ENCODE measurements at places on chromosomes 2 and 18.

DNA sequence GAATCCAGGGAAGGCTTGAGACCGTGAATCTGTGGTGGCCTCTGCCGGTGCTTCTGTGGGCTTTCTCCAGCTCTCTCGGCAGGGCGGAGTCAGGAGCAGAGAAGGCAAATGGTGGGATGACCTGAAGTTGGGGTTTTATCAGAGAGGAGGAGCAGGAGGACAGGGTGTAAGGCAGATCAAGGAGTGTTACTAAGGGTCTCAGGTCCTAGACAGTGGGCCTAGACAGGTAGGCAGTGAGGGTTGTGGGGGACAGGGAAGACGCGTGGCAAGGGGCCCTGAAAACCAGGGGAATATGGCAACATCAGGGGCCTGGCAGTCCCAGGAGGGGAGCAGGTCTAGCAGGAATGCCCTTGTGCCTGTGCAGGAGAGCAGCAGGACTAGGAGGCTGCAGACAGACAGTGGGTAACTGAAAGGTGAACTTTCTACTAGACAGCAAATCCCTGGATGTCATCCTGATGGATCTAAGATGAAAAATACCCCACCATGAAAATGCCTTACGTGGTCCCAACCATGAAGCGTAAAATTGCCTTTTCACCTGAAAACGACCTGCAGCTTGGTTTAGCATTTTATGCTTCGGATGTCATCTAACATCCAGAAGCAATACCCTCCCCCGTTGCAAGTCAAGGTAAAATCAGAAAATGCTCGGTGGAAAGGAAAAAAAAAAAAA is 42.1 kb downstream of the SRSF7 start:
- no peak for DNase-seq

DNA sequence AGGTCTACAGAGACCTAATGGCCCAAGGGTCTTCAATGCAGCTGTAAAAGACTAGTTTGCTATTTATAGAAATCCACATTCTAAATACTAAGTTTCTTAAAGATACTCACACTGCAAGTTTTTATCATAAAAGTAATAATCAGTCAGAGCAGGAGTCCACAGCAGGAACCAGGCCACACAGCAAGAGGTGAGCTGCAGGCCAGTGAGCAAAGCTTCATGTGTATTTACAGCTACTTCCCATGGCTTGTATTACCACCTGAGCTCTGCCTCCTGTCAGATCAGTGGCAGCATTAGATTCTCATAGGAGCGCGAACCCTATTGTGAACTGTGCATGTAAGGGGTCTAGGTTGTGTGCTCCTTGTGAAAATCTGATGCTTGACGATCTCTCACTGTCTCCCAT is 6.7 kb upstream of the SCN9A start:
- DNase-seq, result no peak

DNA sequence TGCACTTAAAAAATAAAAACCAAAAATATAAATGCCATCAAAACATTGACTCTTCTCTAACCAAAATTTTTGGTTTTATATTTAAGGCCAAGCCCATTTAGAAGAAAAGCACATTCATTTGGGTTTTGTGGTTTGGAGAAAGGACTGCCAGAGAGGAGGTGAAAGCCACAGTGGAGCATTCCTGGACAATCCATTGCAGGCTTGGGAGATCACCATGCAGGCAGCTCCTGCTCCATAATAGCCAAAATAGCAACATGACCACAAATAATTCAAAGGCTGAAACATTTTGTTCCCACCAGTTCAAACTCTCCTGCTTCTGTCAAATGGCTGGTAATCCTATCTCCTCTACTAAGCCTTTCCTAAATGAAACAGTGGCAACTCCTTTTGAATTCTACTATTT is 73.5 kb downstream of the GALNT3 start:
- no peak for DNase-seq

- peak; percentile 74 for DNase-seq
These were observed 22.7 kb downstream of the GPR55 start for GRCh38 chr2:230902180-230902899.

- no peak for DNase-seq
These were observed 165.5 kb downstream of the PHLPP1 start for GRCh38 chr18:62880673-62881364.

GRCh38 chr2:190887089-190887488 is 6.5 kb downstream of the GLS start:
- no peak for DNase-seq

DNA sequence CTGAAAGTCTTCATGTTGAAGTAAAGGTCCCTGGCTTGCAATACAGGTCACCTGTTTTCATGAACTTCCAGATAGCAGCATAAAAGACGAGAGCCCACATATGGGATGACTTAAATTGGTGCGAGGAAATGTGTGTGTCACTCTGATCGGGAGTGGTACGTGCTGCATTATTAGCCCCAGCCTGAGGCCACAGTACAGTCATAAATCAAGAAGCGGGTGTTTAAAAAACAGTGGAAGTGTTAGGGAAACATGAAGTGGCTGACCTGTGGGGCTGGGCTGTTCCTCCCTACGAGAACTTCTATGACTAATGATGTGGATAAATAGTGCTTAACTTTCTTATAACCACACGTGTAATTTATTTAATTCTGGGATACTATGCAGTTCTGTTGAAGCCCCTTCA is 24.4 kb downstream of the RDH14 start:
- no peak for DNase-seq

- DNase-seq, result no peak
These were observed 26.5 kb downstream of the EIF4E2 start for GRCh38 chr2:232576995-232577394.

- DNase-seq, result no peak
These were observed 24.6 kb upstream of the ZNF407 start for GRCh38 chr18:74573053-74573452.

DNA sequence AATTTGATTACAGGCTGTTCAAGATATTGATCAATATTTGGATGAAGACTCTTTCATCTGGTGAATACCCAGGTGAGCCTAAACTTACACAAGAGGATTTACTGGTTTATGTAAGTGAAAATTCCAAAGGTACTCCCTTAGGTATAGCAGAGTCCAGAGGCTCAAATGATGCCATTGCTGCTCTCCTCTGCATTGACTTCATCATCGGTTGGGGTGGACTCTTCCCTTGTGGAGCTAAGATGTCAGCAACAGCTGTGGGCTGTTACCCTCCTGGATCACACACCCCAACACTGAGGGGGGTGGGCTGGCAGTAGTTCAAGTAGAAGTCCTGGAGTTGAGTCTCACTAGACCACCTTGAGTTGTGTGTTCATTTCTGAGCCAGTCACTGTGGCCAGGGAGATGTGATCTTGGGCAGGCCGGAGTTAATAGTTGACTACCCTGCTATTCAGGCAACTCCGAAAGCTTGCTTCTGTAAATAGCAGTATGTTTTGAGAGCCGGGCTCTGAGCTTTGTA is 236.9 kb downstream of the PTPRM start:
- no peak for DNase-seq

- DNase-seq, result peak; percentile 64
These were observed 31.0 kb upstream of the SLC3A1 start for GRCh38 chr2:44244135-44244871.

DNA sequence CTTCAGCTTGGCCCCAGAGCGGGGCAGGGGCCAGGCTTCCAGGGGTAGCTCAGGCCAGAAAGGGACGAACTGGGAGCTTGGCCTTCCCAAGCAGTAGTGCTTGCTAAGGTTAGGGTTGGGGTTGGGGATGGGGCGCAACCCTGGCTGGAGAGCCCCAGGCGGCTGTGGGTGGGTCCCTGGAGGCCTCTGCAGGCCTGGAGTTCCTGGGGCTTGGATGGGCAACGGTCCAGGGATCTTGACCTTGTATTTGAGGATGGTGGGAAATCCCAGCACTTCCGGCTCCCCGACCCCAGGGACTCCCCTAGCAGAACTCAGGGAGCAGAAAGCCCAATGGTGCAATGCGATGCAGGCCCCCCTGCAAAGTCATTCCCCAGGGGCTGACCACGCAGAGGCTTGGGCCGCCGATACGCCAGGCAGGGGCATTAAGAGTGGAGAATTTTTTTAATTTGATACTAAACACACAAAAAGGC is 12.6 kb upstream of the MLPH start:
- no peak for DNase-seq

DNA sequence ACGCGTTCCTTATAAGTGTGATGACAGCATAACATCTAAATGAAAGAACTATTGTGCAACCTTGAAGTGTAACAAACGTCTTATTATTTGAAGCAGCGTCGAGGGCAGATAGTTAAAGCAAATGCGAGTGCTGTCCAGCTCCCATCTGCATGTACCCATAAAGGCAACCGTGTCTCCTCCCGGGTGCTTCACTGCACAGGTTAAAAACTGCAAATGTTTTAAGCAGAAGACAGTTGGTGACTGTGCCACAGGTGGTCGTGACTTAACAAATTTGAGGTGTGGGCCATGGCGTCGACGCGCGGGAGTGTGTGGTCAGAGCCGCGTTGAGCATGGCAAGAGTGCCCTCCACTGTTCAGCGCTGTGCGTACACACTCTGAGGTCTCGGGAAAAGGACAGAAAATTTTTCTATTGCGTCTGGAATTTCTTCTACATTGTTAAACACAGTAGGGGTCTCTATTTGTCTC is 6.4 kb downstream of the SALL3 start:
- DNase-seq, result no peak

DNA sequence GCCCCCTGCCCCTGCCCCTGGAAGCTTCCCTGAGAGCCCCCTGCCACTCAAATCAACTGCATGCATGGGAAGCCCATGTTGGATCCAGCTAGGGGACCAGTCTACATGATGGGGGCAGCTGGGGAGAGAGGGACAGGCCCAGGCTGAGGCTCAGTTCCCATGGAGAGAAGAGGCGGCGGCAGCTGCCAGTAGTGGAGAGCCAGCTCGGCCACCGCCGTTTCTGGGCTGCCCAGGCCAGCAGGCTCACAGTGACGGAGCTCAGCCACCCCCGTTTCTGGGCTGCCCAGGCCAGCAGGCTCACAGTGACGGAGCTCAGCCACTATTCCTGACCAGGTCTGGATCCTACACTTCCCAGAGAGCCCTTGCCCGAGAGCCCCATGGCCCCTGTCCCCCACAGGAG is 3.6 kb downstream of the MAB21L4 start:
- DNase-seq, result no peak

- no peak for DNase-seq
These were observed 99.3 kb downstream of the MCFD2 start for GRCh38 chr2:46816151-46816845.
